ENCODE measurements at places on chromosomes 1 and 21.

DNA sequence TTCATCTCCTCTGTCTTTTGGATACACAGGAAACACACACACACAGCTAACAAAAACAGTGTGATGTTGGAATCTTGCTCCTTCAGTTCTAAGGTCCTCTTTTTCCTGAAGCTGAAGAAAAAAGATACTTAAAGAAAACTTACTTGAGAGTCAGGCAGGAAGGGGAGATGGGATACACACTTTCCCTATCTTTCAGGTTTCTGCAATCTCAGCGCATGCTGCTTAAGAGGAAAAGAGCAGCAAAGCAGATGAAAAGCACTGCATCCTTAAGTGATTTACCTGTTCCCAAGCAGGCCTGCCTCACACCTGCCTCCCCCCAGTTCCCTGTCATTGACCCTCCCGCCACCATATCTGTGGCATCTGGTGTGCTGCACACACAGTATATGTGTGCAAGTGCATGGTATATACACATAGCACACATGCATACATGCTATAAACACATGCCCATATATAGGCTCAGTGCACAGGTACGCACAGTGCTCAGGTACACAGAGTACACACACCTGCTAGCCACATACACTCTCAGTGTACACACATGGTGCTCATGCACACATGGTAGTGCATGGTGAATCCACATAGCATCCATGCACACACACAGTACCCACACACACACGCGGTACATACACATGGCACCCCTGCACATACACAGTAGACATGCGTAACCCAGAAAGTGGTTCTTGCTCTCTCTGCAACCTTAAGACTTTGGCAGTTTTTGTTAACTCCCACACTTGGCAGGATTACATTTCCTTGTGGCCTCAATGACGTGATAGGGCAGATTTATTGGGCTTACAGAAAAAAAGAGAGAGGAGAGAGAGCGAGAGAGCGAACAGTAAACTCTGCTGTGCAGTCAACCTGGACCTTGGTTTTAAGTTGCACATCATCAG is 166.9 kb downstream of the TOMM20 start:
- peak; percentile 69 for DNase-seq

- DNase-seq = no peak
These were observed 16.6 kb downstream of the AK4 start for GRCh38 chr1:65164633-65165032.

- no peak for DNase-seq
These were observed 10.8 kb upstream of the PADI1 start for GRCh38 chr1:17194133-17194475.

GRCh38 chr1:73411479-73411878 is 786.5 kb downstream of the LRRIQ3 start:
- no peak for DNase-seq

DNA sequence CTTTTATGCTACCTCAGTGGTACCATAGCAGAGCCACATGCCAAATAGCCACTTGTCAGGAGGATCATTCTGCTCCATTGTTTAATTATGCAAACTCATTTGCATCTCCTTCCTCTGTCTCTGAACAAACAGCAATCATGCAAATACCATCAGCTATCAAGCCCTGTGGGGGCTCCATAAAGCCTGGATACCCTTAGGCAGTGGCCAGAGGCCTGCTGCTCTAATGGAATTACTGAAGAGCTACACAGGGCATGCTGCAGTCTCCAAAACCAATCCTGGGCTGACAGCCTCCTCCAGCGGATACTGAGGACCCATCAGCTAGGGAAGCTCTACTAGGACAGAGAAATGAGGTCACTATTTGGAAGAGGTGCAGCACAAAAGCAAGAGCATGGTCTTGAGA is 376.3 kb downstream of the KCNH1 start:
- no peak for DNase-seq

DNA sequence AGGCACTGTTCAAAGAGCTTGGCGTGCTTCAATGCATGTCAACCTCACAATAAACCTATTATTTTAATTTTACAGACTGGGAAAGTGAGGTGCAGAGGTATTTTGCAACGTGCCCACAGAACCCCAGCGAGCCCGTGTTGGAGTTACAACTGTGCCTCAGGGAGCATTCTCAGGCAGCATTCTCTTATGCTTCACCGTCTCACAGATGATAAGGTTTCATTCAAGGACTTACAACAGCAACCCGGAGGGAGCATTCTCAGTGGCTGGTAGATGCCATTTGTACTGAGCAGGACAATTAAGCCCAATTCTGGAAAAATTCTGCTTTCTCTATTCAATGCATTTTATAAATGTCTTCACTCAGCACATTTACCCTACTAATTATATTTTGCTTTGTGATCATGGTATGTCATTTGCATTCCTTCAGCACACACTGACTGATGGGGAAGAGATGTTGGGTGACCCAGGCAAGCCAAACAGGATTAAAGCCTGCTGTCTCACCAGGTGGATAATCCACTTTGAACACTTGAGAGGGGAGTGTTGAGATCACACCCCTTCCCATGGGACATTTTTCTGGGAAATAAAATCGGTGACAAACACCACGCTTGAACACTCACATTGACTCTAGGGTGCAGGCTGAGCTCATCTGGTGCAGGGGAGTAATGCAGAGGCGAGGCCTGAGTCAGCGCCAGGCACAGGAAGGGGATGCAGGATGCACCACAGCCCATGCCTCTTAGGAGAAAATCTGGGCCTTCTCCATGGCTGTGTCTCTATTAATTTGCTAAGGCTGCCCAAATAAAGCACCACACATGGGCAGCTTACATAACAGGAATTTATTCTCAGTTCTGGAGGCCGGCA is 113.9 kb downstream of the CLIC6 start:
- peak; percentile 47 for DNase-seq

- DNase-seq = peak; percentile 85
These were observed 26.9 kb downstream of the SPATA46 start for GRCh38 chr1:162349635-162350330.

DNA sequence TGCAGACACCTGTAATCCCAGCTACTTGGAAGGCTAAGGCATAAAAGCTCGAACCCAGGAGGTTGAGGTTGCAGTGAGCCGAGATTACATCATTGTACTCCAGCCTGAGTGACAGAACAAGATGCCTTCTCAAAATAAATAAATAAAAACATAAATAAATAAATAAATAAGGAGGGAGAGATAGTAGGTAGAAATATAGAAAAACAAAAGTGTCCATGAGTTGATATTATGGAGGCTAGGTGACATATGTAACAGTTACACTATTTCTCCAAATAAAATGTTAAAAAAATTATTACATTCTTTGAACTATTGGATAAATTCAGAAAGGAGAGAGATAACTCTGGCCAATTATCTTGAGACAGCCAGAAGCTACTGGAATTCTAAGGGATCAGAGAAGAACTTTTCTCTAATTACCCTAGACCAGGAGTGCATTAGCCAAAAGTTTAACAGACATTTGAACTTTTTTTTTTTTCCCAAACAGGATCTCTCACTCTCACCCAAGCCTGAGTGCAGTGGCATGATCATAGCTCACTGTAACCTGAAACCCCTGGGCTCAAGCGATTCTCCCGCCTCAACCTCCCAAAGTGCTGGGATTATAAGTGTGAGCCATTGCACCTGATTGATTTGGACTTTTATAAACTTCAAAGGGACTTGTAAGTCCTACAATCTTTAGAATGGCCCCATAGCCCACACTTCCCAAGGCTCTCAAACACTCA is 17.6 kb downstream of the SYNJ1 start:
- no peak for DNase-seq

DNA sequence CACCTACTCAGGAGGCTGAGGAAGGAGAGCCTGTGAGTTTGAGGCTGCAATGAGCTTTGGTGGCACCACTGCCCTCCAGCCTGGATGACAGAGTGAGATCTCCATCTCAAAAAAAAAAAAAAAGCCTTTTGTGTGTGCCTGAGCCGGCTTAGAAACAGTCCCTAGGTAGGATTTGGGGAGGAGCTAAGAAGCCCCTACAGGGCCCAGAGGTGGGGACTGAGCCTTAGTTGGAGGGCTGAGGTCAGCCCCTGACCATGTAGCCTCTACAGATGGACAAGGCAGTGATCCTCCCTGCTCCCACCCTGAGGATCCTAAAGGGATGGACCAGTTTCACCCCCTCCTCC is 2.5 kb downstream of the ADAMTSL4 start:
- peak; percentile 20 for DNase-seq

DNA sequence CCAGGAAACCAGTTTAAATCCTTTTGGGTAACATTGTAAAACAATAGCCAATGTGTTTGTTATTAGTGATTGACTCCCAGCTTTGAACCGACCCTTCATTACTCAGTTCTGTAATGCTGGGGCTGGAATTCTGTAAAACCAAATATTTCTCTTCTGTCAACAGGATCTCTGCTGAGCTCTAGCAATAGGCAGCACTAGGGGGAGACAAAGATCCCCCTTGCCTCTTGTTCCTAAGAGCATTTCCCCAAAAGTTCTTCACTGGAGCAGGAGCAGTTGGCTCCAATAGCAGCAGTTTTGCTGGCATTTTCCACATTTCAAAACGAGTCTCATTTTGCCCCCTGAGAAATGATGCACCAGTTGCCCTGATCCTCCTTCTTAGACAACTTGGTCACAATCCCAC is 1671.1 kb downstream of the MRPL39 start:
- no peak for DNase-seq

DNA sequence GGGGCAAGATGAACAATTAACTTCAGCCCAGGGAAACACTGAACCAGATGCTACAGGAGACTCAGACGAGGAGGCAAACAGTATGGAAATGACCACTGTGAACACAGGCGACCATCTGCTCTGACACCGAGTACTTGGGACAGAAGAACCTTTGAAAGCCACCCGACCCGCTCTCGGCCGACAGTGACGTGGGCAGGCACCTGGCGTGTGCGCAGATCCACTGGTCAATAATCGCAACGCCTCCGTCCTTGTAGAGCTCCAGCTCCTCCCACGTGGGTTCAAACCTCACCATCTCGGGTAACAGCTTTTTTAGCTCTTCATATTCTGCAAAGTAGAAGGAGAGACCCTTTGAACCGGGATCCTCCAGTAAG is 20.3 kb downstream of the POFUT2 start:
- no peak for DNase-seq

- no peak for DNase-seq
These were observed 161.4 kb upstream of the LMO4 start for GRCh38 chr1:87167157-87167789.

DNA sequence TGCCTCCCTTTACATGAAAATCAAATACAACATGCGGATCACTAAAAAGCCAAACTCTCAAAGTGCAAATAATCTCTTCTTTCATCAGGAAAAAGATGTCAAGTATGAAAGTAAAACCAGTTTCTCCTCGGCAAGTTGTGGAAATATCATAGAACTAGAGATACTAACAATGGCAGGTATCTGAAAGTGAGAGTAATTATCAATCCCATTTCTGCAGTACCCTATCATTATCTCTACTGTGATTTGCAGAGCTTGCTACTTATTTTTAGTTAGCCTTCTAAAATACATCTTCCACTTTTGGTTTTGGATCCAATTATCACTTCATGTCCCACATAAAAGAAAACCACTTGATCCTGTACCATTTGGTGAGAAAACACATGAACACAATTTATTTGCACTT is 3.0 kb downstream of the TP53BP2 start:
- no peak for DNase-seq

GRCh38 chr1:14842891-14843290 is 244.4 kb downstream of the KAZN start:
- DNase-seq = peak; percentile 44

DNA sequence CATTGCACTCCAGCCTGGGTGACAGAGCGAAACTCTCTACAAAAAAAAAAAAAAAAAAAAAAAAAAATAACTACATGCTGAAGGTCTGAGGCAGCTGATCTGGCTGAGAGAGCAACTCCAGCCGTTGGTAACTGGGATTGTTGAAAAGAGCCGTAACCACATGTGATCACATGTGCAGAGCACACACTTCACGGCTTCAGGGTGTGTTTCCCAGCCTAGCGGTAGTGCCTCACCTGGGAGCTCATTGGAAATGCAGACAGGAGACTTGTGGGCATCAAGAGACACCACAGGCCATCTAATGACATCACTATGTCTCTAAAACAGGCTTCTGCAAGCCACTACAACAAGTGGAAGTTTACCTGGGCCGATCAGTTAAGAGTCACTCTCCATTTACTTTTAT is 11.8 kb upstream of the OTUD7B start:
- no peak for DNase-seq

GRCh38 chr1:178066908-178067614 is 26.8 kb upstream of the RASAL2 start:
- no peak for DNase-seq

- DNase-seq = no peak
These were observed 658.5 kb downstream of the AJAP1 start for GRCh38 chr1:5312862-5313261.

GRCh38 chr1:2646837-2647236 is 14.0 kb upstream of the MMEL1 start:
- DNase-seq = no peak

GRCh38 chr1:240888039-240888786 is 276.3 kb upstream of the GREM2 start:
- DNase-seq = peak; percentile 38

DNA sequence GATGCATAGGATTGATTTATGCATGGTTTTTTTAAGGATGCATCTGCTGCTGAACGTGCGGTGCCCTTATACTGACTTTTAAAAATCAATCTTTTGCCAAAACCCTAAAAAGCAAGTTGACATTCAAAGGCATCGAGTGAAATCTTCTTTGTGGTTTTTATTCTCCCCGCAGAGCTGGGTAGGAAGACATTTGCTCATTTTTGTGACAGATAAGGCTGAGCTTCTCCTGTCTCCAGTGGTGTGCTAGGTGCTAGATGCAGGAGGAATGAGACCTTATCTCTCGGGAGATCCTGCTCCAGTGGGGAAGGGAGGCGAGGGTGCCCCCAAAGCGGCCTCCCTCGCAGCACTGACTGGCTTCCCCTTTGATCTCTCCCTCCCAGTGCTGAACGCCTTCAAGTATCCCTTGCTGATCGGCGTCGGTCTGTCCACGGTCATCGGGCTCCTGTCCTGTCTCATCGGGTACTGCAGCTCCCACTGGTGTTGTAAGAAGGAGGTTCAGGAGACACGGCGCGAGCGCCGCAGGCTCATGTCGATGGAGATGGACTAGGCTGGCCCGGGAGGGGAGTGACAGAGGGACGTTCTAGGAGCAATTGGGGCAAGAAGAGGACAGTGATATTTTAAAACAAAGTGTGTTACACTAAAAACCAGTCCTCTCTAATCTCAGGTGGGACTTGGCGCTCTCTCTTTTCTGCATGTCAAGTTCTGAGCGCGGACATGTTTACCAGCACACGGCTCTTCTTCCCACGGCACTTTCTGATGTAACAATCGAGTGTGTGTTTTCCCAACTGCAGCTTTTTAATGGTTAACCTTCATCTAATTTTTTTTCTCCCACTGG is 14.9 kb upstream of the CD101 start:
- DNase-seq = no peak

DNA sequence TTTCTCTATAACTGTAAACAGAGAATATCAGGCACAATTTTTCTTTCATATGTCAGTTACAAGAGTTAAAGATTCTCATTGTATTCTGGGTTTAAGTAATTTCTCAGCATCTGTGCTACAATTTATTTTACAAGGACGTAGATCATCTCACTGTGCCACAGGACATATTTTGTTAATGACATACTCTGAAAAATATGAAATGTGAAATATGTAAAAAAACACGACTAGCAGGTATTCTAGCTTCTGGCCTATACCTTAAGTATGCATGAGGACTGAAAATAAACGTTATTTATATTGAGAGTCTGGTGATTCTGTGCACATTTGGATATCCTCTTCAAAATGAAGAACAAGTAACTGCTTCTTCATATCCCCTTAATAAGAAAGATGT is 308.8 kb downstream of the BRINP3 start:
- DNase-seq = peak; percentile 20
